ENCODE measurements at places on chromosomes 2 and 18.

GRCh38 chr18:8984131-8984721, 118.3 kb upstream of the NDUFV2 start:
- no peak overlapping the region for H3K27ac ChIP-seq
- no peaks in the 10 kb centered on the region for H3K36me3 ChIP-seq
- H3K4me3 ChIP-seq = no peak overlapping the region
- peaks cover 29% of the 10 kb centered on the region for H3K4me1 ChIP-seq
- DNase-seq = no peak

DNA sequence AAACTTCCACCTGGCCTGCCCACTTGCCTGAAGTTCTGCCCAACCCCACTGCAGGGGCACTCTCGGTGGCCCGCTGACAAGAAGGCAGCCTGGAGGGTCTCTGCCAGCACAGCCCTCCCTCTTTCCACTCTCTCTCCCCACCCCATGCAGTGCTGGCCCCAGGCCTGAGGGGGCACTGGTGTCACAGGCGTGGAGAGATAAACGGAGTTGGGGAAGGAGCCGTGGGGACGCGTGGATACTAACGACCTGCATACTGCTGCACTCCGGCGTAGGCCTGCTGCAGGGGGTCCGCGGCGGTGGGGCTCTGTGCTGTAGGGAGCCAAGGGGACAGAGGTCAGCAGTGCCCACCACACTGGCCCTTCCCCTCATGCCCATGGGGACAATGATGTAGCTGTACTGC, 299.3 kb downstream of the CELF4 start:
- H3K36me3 ChIP-seq = peaks cover 7% of the 10 kb centered on the region
- peaks cover 7% of the 10 kb centered on the region for H3K4me1 ChIP-seq
- no peak overlapping the region for H3K4me3 ChIP-seq
- no peak overlapping the region for H3K27ac ChIP-seq
- H3K27me3 ChIP-seq = peaks cover 17% of the 10 kb centered on the region

- no peak overlapping the region for H3K4me3 ChIP-seq
- DNase-seq = no peak
- peaks cover 2% of the 10 kb centered on the region for H3K4me1 ChIP-seq
- H3K27me3 ChIP-seq = peaks cover 2% of the 10 kb centered on the region
- no peak overlapping the region for H3K27ac ChIP-seq
- H3K36me3 ChIP-seq = no peaks in the 10 kb centered on the region
These were observed 49.0 kb upstream of the GLI2 start for GRCh38 chr2:120686511-120687168.

- H3K4me3 ChIP-seq = no peak overlapping the region
- H3K27ac ChIP-seq = no peak overlapping the region
- DNase-seq = no peak
These were observed 263.8 kb downstream of the KCNE4 start for GRCh38 chr2:223315813-223316212.

- H3K4me1 ChIP-seq = peaks cover 2% of the 10 kb centered on the region
- H3K4me3 ChIP-seq = no peak overlapping the region
- peaks cover 6% of the 10 kb centered on the region for H3K27me3 ChIP-seq
- no peak overlapping the region for H3K27ac ChIP-seq
These were observed 33.0 kb upstream of the RPL37A start for GRCh38 chr2:216465579-216466195.

GRCh38 chr2:221189431-221190067, 382.6 kb downstream of the EPHA4 start:
- no peak overlapping the region for H3K4me3 ChIP-seq
- H3K4me1 ChIP-seq = no peaks in the 10 kb centered on the region
- no peaks in the 10 kb centered on the region for H3K27me3 ChIP-seq
- no peaks in the 10 kb centered on the region for H3K36me3 ChIP-seq
- no peak for DNase-seq

DNA sequence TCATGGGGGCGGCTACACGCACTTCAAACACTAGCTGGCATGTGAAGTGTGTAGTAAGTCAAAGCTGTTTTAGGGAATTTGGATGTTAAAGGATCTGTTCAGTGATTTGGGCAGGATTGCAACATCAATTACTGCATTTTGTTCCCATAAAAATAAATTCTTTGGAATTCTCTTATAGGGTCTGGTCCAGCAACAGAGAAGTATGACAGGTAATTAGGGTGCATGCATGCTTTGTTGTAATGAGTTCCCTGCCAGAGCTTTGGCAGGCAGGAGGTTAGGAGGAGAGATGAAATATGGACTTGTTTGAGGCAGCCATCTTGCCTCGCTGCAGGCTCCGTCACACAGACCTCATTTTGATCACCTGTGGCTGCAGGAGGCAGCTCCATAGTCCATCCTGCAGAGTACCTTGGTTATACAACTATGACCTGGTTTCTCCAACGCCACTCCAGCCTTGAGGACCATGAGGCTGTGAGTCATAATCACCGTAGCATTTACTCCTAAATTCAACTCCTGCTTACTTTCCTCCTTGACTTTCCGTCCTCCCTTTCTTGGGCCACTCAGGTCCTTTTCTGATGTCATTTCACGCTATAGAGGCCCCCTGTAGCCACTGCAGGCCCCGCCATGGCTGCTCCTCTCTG, 26.5 kb upstream of the EML4 start:
- H3K36me3 ChIP-seq = no peaks in the 10 kb centered on the region
- H3K27me3 ChIP-seq = no peaks in the 10 kb centered on the region
- no peak overlapping the region for H3K4me3 ChIP-seq

- no peak overlapping the region for H3K4me3 ChIP-seq
- no peak for DNase-seq
- no peaks in the 10 kb centered on the region for H3K36me3 ChIP-seq
These were observed 114.7 kb downstream of the SH3BP4 start for GRCh38 chr2:235066490-235066889.

DNA sequence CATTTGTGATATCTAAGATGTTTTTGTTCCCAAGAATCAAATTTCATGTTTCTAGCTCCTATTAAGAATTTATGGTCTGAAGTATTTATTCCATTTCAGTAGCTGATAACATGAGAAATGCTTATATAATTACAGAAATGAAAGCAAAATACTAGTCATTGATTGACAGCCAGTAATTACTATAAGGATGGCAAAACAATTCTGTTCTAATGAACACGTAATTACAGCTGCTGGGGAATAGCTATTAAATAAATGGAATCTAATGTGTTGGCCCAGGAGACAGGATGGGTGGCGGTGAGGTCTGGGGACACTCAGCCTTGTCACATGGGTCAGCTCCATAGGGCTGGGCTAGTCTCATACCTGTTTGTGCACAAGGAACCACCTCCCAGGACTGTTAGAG, 263.5 kb downstream of the FHOD3 start:
- peaks cover 5% of the 10 kb centered on the region for H3K36me3 ChIP-seq
- peaks cover 5% of the 10 kb centered on the region for H3K4me1 ChIP-seq
- H3K27ac ChIP-seq = no peak overlapping the region
- DNase-seq = no peak

- peak overlapping the region; percentile 63 for H3K27ac ChIP-seq
- H3K36me3 ChIP-seq = peaks cover 13% of the 10 kb centered on the region
- H3K4me3 ChIP-seq = no peak overlapping the region
- no peak for DNase-seq
- peaks cover 6% of the 10 kb centered on the region for H3K4me1 ChIP-seq
These were observed 13.1 kb downstream of the PID1 start for GRCh38 chr2:229257985-229258384.

DNA sequence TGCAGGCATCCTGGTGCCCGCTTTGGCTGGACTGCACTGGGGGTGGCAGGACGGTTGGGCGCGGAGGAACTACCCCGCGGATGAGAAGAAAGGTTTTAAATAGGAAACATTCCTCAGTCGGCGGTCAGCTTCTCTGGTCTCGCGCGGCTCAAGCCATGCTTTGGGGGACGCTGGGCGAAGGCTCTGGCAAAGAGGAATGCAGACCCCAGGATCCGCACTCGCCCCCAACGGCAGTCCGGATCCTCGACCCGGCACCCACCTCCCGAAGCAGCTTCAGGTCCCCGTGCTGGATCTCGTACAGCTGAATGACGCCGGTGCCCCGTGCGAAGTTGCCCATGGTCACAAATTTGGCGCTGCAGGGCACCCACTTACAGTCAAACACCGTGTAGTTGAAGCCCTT, 686 bp upstream of the PNO1 start:
- peak overlapping the region; percentile 99 for H3K27ac ChIP-seq
- peak; percentile 45 for DNase-seq
- peak overlapping the region; percentile 95 for H3K4me3 ChIP-seq
- H3K27me3 ChIP-seq = peaks cover 4% of the 10 kb centered on the region
- H3K4me1 ChIP-seq = peaks cover 8% of the 10 kb centered on the region
- H3K36me3 ChIP-seq = no peaks in the 10 kb centered on the region

- H3K27ac ChIP-seq = no peak overlapping the region
- DNase-seq = no peak
- H3K4me1 ChIP-seq = no peaks in the 10 kb centered on the region
- no peaks in the 10 kb centered on the region for H3K36me3 ChIP-seq
- H3K4me3 ChIP-seq = no peak overlapping the region
These were observed 52.2 kb downstream of the TNFRSF11A start for GRCh38 chr18:62377131-62377807.

- H3K36me3 ChIP-seq = no peaks in the 10 kb centered on the region
- no peak overlapping the region for H3K27ac ChIP-seq
- no peak for DNase-seq
- H3K27me3 ChIP-seq = no peaks in the 10 kb centered on the region
These were observed 29.9 kb upstream of the RMDN2 start for GRCh38 chr2:37895140-37895539.

- no peaks in the 10 kb centered on the region for H3K27me3 ChIP-seq
- no peaks in the 10 kb centered on the region for H3K36me3 ChIP-seq
- no peak overlapping the region for H3K27ac ChIP-seq
- no peak for DNase-seq
These were observed 679.4 kb downstream of the NUP35 start for GRCh38 chr2:183803596-183803995.

DNA sequence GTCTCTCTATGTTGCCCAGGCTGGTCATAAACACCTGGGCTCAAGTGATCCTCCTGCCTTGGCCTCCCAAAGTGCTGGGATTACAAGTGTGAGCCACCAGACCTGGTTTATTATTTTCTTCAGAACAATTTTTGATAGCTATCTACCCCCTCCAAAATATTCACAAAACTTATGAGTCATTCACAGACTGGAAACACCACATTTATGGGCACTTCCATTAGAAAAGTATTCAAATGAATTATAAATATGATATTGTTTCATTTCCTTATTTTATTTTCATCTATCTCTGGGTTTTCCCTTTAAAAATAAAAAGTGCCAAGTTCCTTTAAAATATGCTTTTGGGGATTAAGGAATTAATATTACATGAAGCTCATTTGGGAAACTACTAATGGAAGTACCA, 58.8 kb upstream of the MSTN start:
- no peaks in the 10 kb centered on the region for H3K27me3 ChIP-seq
- no peak overlapping the region for H3K27ac ChIP-seq
- no peaks in the 10 kb centered on the region for H3K36me3 ChIP-seq

GRCh38 chr2:123303731-123304130, 721.4 kb upstream of the CNTNAP5 start:
- H3K4me3 ChIP-seq = no peak overlapping the region
- H3K36me3 ChIP-seq = peaks cover 4% of the 10 kb centered on the region
- H3K27me3 ChIP-seq = no peaks in the 10 kb centered on the region
- H3K4me1 ChIP-seq = peaks cover 4% of the 10 kb centered on the region

GRCh38 chr2:128302011-128302743, 16.5 kb downstream of the HS6ST1 start:
- no peak for DNase-seq
- peak overlapping the region; percentile 60 for H3K27ac ChIP-seq
- peak overlapping the region; percentile 26 for H3K4me3 ChIP-seq
- peaks cover 66% of the 10 kb centered on the region for H3K4me1 ChIP-seq

- H3K27ac ChIP-seq = peak overlapping the region; percentile 9
- no peaks in the 10 kb centered on the region for H3K27me3 ChIP-seq
- no peaks in the 10 kb centered on the region for H3K36me3 ChIP-seq
- peak overlapping the region; percentile 8 for H3K4me3 ChIP-seq
- DNase-seq = no peak
These were observed 90.8 kb downstream of the MIB1 start for GRCh38 chr18:21831413-21831831.

DNA sequence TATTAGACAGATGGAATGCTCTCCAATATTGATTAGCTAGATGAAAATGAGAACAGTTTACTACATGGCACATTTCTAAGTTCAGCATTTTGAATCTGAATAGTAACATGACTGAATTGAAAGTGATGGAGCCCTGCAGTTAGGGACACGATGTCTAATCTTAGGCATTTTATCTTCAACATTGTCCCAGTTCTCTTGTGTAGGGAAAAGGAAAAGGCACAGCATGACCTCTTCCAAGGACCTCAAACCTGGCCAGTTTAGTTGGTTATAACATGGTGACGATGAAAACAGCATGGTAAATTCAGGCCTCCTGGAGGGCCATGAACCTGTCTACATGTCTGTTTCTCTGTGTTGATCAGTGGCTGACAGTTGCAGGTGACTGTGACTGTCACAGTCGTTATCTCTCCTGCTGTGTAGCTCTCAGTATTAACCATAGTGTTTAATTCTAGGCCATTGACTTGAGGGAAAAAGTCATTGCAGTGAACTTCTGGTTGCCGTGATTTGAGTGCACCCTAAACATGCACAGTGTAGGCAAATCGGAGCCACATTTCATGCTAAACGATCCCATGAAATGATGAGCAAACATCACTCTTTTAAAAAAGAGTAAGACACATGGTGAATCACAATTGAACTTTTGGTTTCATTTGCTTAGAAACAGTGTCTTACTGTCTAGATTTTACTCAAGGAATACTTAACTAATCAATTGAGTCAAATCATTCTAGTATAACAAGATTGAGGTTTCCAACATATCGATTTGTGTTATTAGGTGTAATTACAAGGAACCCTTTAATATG, 129.7 kb downstream of the PHLPP1 start:
- no peaks in the 10 kb centered on the region for H3K27me3 ChIP-seq
- H3K27ac ChIP-seq = no peak overlapping the region
- no peaks in the 10 kb centered on the region for H3K4me1 ChIP-seq

GRCh38 chr2:151614159-151614558, 120.1 kb downstream of the NEB start:
- peaks cover 1% of the 10 kb centered on the region for H3K27me3 ChIP-seq
- no peaks in the 10 kb centered on the region for H3K36me3 ChIP-seq
- no peak overlapping the region for H3K4me3 ChIP-seq

DNA sequence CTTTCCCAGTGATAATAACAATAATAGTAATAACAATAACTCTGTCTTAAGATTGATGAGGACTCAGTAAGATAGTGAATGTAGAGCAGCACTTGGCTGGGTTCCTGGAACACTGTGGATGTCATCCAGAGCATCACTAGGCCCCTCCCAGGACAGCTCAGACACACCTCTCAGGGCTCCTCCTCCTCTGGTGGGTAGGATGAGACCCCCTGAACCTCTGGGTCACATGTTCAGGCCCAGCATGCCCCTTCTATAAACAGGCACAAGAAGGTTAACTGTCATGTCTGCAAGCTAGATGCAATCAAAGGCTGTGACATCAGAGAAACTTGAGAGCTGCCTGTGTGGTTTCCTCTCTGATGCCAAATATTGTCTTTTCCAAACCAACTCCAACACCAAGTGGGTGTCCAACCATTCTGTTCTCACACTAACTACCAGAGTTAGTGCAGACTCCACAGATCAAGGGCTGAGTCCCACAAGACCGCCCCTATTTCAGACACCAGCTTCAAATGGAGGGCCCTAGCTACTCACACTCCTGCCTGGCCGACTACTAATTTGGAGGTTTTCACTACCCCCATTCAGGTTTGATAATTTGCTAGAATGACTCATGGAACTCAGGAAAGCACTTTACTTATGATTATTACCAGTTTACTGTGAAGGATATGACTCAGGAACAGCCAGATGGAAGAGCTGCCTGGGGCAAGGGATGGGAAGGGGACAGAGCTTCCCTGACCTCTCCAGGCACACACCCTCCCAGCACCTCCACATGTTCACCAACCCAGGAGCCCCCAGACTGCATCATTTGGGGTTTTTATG, 46.4 kb upstream of the BZW1 start:
- H3K27me3 ChIP-seq = no peaks in the 10 kb centered on the region
- H3K4me3 ChIP-seq = no peak overlapping the region
- no peak for DNase-seq

GRCh38 chr2:64998658-64999061, 9.5 kb downstream of the SLC1A4 start:
- no peak for DNase-seq
- H3K4me3 ChIP-seq = no peak overlapping the region
- no peaks in the 10 kb centered on the region for H3K36me3 ChIP-seq
- no peak overlapping the region for H3K27ac ChIP-seq
- H3K27me3 ChIP-seq = no peaks in the 10 kb centered on the region
